ENCODE measurements at places on chromosomes 2 and 18.

GRCh38 chr2:85900366-85900765 is 11.6 kb upstream of the ST3GAL5 start:
- DNase-seq, result no peak

DNA sequence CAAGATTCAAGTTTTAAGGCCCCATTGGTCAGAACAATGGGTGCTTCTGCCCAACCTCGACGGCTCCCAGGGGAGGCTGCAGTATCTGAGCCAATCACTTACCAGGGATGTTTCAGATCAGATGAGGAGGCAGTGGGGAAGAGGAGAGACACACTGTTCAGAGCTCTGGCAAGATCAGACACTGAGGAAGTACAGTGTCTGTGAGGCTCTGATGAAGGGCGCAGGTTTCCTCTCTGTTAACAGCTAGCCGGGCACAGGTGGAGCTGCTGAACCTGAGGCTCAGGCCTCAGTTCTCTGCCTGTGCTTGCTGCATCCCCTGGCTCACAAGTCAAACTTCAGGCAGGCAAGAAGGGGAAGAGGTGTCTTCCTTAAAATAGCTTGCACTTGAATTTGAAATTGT is 69.7 kb downstream of the TPO start:
- DNase-seq, result no peak

- no peak for DNase-seq
These were observed 77.1 kb downstream of the MBOAT2 start for GRCh38 chr2:8926356-8926755.

GRCh38 chr2:147860009-147860408 is 15.2 kb downstream of the ACVR2A start:
- DNase-seq, result no peak

GRCh38 chr18:21391074-21391673 is 149.1 kb downstream of the GREB1L start:
- peak; percentile 78 for DNase-seq

GRCh38 chr2:148926981-148927401 is 52.0 kb downstream of the KIF5C start:
- no peak for DNase-seq

GRCh38 chr2:102258025-102258385 is 53.4 kb upstream of the IL1RL1 start:
- no peak for DNase-seq

Data from EH (cell line).